ENCODE measurements at places on chromosomes 16 and 17. TPM values are rescaled to one million over a fixed set of nuclear protein-coding genes. Genes with fewer than 3 reads are reported as not detected.
A peak's percentile ranks its signal among the peaks of the same experiment; 100 is the strongest.

GRCh38 chr17:79695797-79696609 lies 34.7 kb upstream of the ENPP7 start:
- no peak for DNase-seq
- peaks cover 10% of the 10 kb centered on the region for H3K4me1 ChIP-seq
- no peak overlapping the region for H3K27ac ChIP-seq
- H3K27me3 ChIP-seq = peaks cover 61% of the 10 kb centered on the region

GRCh38 chr17:17836818-17837379 lies at the start of gene SREBF1:
TSS of gene SREBF1 (minus strand) at chr17:17836986. CDS start at chr17:17836817, 169 bp downstream.
- H3K27ac ChIP-seq = peak within 1 kb of the TSS; percentile 98
- peaks cover 48% of the 10 kb centered on the region for H3K4me1 ChIP-seq
- peak within 1 kb of the TSS; percentile 91 for H3K4me3 ChIP-seq
- H3K36me3 ChIP-seq = peaks cover 2% of the 10 kb centered on the region
- peak; percentile 61 for DNase-seq
- no peaks in the 10 kb centered on the region for H3K27me3 ChIP-seq

GRCh38 chr16:29925781-29926710 lies at the start of gene KCTD13:
TSS of gene KCTD13 (minus strand) at chr16:29926226. CDS start at chr16:29926033, 193 bp downstream.
- peaks cover 29% of the 10 kb centered on the region for H3K4me1 ChIP-seq
- peak within 1 kb of the TSS; percentile 98 for H3K4me3 ChIP-seq
- peak; percentile 90 for DNase-seq
- H3K36me3 ChIP-seq = peaks cover under 1% of the 10 kb centered on the region
- peak within 1 kb of the TSS; percentile 98 for H3K27ac ChIP-seq
- no peaks in the 10 kb centered on the region for H3K27me3 ChIP-seq

DNA sequence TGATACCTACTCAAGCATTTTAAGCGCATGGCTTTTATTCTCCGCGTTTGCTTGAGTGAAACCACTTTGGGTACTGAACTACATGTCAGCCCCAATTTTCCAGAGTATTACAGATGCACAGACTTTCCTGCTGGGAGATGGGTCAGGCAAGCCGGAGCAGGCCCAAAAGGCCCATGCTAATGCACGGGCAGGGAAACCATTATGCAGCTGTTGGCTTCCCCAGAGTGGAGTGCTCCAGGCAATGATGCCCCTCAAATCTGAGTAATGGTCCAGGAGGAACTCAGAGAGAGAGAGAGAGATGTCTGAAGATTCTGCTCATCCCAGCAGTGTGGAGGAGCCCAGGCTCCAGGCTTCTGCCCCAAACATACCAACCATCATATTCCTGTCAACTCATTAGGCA lies 80.2 kb downstream of the CDH11 start:
- no peak overlapping the region for H3K4me3 ChIP-seq
- no peaks in the 10 kb centered on the region for H3K27me3 ChIP-seq
- no peaks in the 10 kb centered on the region for H3K4me1 ChIP-seq
- no peaks in the 10 kb centered on the region for H3K36me3 ChIP-seq

DNA sequence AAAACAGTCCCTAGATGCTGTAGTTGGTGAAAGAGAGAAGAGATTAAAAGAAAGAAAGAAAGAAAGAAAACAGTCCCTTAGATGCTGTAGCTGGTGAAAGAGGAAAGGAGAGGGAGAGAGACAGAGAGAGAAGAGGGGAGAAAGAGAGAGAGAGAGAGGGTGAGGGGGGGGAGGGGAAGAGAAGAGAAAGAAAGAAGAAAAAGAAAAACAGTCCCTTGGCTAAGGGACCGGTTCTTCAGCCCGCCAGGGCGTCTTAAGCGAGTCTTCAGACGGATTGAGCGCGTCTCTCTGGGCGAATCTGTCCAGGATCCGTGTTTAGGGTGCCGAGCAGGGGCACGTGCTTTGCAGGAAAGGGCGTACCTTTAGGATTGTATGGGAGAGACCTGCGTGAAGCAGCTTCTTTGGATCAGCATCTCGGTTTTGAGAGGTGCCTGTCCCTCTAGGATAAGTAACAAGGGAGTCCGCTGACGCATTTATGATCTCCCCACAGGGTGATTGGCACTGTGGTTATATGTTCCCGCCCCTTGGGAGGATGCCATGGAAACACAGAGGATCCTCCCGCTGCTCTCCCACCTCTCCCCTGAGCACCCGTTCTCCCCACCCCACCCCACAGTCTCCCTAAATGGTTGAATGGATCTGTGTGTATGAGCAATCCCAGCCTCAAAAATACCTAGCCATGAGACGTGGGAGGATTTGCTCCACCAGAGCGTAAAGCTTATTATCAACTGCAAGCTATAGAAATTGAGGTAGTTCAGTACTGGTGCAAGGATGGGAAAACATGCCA lies 16.7 kb downstream of the GNGT2 start:
- peaks cover 28% of the 10 kb centered on the region for H3K4me1 ChIP-seq
- peak overlapping the region; percentile 96 for H3K4me3 ChIP-seq
- H3K36me3 ChIP-seq = no peaks in the 10 kb centered on the region
- peaks cover 7% of the 10 kb centered on the region for H3K27me3 ChIP-seq
- H3K27ac ChIP-seq = peak overlapping the region; percentile 99

DNA sequence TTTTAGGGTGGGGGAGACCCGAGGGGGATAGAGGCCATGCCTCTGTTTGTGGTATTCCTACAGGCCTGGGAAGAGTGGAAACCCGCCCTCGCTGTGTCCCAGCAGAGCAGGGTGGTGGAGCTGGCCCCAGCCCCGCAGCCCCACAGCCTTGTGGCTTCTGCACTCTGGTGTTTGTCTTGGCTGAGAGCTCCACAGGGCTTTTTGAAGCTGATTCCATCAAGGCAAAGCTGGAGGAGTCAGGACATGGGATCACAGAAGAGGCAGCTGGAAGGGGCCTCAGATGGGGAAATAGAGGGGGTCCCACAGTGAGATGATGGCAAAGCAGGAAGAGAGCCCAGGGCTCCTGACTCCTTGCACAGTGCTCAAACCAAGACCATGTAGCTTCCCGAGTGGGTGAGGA lies 5.0 kb upstream of the WFIKKN2 start:
- DNase-seq = no peak
- H3K4me3 ChIP-seq = no peak overlapping the region
- peaks cover 56% of the 10 kb centered on the region for H3K27me3 ChIP-seq
- peaks cover 2% of the 10 kb centered on the region for H3K36me3 ChIP-seq

The BHLHA9 gene
- total RNA-seq = not detected

The DNAH17 gene
- total RNA-seq = 0.21 TPM

All from T-helper 17 cell (primary cell).